Trophoblast cell (in vitro differentiated cells and primary cell): ENCODE measurements at places on chromosomes 3 and 15.

- DNase-seq, result peak; percentile 84
These were observed 16.5 kb upstream of the HEG1 start for GRCh38 chr3:125072301-125072700.

DNA sequence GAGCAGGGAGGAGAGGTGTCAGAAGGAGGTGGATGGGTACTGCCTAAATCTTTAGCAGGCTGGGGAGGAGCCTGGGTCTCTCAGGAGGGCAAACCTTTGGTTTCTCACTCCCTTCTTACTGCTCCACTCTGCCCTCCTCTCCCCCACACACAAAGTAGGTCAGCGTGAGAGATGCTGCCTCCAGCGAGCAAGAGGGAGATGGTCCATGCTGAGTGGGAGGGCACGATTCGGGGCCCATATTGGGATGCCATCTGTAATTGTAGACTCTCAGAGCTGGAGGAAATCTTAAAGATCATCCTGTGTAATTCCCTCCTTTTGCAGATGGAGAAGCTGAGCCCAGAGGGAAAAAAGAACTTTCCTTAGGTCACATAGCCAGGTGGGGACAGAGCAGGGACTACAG lies 34.2 kb upstream of the SYN2 start:
- DNase-seq, result no peak

- no peak for DNase-seq
These were observed 9.1 kb upstream of the LIPH start for GRCh38 chr3:185561374-185561943.

- DNase-seq, result no peak
These were observed 62.2 kb downstream of the VGLL4 start for GRCh38 chr3:11581237-11582190.

DNA sequence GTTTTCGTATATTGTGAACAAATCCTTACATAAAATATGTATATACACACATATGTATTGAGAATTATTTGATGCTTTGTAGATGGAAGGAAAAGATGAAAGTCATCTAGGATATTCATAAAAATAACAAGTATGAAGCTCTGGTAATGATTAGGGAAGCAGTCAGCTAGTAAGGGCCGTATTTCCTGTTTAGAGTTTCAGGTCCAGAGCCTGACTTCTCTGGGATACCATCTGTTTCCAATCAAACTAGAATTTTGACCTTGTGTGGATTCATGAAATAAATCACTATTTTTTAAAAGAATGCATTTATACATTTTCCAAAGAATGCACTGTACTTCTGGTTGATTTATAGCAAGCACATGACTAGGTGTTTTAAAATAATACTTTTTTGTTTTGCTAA lies 156.1 kb upstream of the CGNL1 start:
- DNase-seq, result no peak

GRCh38 chr3:40170395-40170794 lies 139.1 kb upstream of the EIF1B start:
- no peak for DNase-seq

DNA sequence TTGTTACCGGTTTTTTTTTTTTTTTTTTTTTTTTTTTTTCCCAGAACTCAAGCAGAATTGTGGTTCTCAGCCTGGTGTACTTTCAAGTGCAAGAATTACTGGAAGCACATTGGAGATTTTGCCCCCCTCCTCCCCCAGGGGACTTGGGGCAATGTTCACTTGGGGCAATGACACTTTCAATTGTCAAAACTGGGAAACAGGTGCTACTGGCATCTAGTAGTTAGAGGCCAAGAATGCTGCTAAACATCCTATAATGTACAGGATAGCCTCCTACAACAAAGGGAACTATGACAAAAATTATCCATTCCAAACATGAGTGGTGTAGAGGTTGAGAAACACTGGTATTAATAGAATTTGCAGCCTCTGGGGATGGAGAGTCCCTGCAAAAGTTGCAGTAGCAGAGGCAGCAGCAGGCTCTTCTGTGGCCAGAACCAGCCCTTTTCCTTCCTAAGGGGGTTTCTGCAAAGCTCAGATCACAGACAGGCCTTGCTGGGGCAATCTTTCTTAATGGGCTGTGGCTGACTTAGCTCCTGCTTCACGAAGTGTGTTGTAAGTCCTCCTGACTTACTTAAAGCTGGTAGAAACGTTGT lies 144.3 kb upstream of the MRPS22 start:
- peak; percentile 94 for DNase-seq

DNA sequence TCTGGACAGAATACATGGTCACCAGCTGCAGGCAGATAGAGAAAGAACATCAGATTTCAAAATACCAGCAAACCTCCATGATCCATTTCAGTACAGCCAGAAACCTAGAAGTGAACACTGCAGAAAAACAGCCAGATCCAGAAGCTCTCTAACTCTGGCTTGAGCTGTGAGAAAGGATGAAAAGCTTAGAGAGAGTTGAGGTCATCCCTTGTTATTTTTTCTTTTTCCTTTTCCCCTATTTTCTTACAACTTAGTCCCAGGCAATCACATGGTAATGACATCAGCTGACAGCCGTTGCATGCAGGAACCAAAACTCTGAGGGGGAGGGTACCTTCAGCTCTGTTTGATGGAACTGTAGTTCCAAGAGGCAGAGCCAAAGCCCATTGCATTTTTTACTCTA lies 113.2 kb downstream of the TCF12 start:
- no peak for DNase-seq
